ENCODE measurements at places on chromosomes 5 and 9. TPM values are rescaled to one million over a fixed set of nuclear protein-coding genes. Genes with fewer than 3 reads are reported as not detected.

The LHX3 gene
- polyA plus RNA-seq: not detected

The INSL6 gene
- not detected for polyA plus RNA-seq

The ADGRV1 gene
- 0.03 TPM for polyA plus RNA-seq

The N4BP3 gene
- polyA plus RNA-seq: 3.4 TPM

The NEUROG1 gene
- polyA plus RNA-seq: not detected

The ESM1 gene
- polyA plus RNA-seq: not detected

The TNC gene
- polyA plus RNA-seq: 12.1 TPM

The NDFIP1 gene
- polyA plus RNA-seq: 52.8 TPM

The SLC34A1 gene
- polyA plus RNA-seq: not detected

The SPARC gene
- 924 TPM for polyA plus RNA-seq

The CSF1R gene
- polyA plus RNA-seq: 6.4 TPM

DNA sequence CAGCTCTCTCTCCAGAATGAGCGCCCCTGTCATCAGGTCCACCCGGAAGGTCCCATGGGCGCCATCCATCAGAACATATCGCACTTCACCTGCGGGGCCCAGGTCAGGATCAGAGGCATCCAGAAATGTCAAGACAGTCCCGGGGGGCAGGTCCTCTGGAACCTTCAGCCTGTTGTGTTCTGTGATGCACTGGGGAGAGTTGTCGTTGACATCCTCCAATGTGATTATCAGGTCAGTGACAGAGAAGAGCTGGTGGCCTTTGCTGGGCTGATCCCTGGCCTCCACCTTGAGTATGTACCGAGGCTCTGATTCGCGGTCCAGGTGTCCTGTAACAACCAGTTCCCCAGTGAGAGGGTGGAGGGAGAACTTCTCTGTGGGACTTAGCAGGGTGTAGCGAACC, 25.2 kb downstream of the FAT2 start:
- H3K4me3 ChIP-seq: no peak overlapping the region
- DNase-seq: no peak
- no peaks in the 10 kb centered on the region for H3K4me1 ChIP-seq
- H3K27ac ChIP-seq: no peak overlapping the region
- H3K27me3 ChIP-seq: no peaks in the 10 kb centered on the region
- no peaks in the 10 kb centered on the region for H3K36me3 ChIP-seq

- H3K4me1 ChIP-seq: no peaks in the 10 kb centered on the region
- no peak overlapping the region for H3K4me3 ChIP-seq
- no peak overlapping the region for H3K27ac ChIP-seq
- peaks cover 4% of the 10 kb centered on the region for H3K27me3 ChIP-seq
- no peaks in the 10 kb centered on the region for H3K36me3 ChIP-seq
Observed at GRCh38 chr9:90340421-90340820, 302.2 kb downstream of the DIRAS2 start.

DNA sequence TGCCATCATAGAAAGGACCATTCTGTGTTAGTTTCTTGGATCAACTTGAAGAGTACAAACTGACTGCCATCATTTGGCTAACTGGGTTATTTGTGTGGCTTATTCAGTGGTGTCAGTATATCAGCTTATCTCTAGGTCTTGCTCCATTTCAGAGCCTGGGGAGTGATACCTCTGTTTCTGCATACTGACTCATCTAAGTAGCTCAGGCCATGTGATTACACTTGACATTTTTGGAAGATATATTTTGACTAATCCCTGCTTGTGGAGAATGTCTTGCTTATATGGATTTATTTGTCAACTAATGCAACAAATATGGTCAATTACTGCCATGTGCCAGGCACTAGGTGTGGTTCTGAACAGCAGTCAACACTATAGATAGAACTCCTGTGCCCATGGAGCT, 311.7 kb downstream of the YTHDC2 start:
- no peak overlapping the region for H3K27ac ChIP-seq
- DNase-seq: no peak
- no peaks in the 10 kb centered on the region for H3K4me1 ChIP-seq
- H3K27me3 ChIP-seq: no peaks in the 10 kb centered on the region
- no peaks in the 10 kb centered on the region for H3K36me3 ChIP-seq

- H3K4me3 ChIP-seq: no peak overlapping the region
- no peak overlapping the region for H3K27ac ChIP-seq
- no peaks in the 10 kb centered on the region for H3K27me3 ChIP-seq
- H3K36me3 ChIP-seq: no peaks in the 10 kb centered on the region
- H3K4me1 ChIP-seq: peaks cover 19% of the 10 kb centered on the region
- DNase-seq: no peak
Observed at GRCh38 chr9:20714442-20715415, 30.7 kb downstream of the FOCAD start.

DNA sequence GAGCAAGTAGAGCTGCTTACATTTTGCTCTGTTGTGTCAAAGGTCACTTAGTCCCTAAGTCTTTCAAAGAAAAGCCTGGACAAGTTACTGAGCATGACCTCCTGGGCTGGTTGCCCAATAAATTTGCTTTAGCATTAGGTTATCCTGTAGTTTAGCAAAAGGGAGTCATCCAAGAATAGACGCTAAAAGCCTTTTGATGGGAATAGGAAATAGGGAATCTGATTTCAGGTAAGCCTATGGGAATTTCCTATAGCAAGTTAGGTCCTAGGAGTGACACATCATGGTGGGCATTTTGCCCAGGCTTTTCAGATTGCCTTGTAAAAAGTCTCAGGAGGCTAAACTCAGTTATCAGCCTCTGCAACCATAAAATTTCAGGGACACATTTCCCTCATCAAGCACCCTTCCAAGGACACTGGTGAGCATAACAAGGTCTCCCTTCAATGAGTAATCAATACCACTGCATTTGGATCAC, 67.6 kb upstream of the RANBP3L start:
- peaks cover 4% of the 10 kb centered on the region for H3K4me1 ChIP-seq
- H3K4me3 ChIP-seq: no peak overlapping the region
- H3K27me3 ChIP-seq: no peaks in the 10 kb centered on the region
- H3K27ac ChIP-seq: no peak overlapping the region
- no peaks in the 10 kb centered on the region for H3K36me3 ChIP-seq

DNA sequence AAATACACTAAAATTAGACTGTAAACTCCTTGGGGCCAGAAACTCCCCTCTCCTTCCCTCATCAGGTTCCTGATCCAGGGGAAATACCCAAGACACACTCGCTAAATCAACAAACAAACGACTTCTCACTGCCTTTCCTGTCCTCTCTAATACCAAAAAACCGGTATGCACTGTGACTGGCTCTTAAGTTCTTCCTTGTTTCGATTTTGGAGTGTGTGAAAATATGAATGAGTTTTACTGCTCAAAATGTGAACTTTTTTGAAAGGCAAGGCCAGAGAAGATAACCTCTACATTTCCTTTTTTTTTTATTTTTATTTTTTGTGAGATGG, 81.1 kb upstream of the EPB41L4B start:
- H3K27me3 ChIP-seq: no peaks in the 10 kb centered on the region
- H3K4me1 ChIP-seq: no peaks in the 10 kb centered on the region
- no peak overlapping the region for H3K4me3 ChIP-seq
- H3K27ac ChIP-seq: no peak overlapping the region
- no peak for DNase-seq
- H3K36me3 ChIP-seq: no peaks in the 10 kb centered on the region

DNA sequence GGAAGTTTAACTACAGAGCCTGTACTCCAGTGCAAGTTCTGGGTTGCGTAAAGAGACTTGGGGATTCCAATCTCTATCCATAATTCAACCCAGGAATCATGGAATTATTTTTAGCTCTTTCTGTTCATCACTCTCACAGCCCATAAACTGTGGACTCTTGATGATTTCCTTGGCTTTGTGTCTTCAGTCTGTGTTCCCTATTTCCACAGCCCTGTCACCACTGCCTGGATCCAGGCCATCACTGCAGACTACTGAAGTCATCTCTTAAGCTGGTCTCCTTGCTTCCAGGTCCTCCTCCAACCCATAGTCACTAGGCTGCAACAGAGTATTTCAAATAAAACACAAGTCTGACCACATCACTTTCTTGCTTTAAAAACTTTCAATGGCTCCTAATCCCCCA, 211.7 kb downstream of the PLK2 start:
- H3K4me1 ChIP-seq: no peaks in the 10 kb centered on the region
- H3K27ac ChIP-seq: no peak overlapping the region
- H3K36me3 ChIP-seq: no peaks in the 10 kb centered on the region
- DNase-seq: no peak
- no peak overlapping the region for H3K4me3 ChIP-seq
- no peaks in the 10 kb centered on the region for H3K27me3 ChIP-seq

DNA sequence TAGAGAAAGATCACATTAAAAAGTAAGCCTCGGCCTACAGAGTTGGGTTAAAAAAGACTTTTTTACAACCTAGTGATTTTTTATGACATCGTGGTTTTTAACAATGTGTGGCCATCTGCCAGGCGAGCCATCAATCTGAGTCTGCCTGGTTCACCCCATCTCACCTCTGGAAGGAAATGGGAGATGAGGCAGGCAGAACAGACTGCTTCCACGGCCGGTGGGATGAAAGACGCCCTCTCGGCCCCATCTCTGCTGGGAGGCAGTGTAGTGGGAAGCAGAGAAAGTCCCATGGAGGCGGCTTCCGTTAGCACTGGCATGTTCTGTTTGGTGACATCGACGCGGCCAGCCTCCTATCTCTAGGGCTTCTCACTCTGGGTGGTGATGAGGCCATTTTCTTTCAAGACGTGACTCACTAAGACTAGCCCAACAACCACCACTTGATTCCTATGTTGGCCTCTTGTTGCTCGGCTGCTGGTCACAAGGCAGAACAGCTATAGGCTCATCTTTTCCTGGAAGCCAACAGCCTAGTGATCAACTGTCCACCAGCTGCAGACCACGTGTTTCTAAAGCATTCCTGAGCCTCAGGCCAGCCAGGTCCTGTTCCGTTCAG, 132.4 kb upstream of the OTULINL start:
- H3K36me3 ChIP-seq: peaks cover 32% of the 10 kb centered on the region
- H3K4me1 ChIP-seq: peaks cover 100% of the 10 kb centered on the region
- H3K27ac ChIP-seq: peak overlapping the region; percentile 82

- H3K27ac ChIP-seq: no peak overlapping the region
- DNase-seq: no peak
Observed at GRCh38 chr5:158344376-158344775, 485.4 kb upstream of the CLINT1 start.

GRCh38 chr5:149442563-149443182, 63.6 kb upstream of the IL17B start:
- no peaks in the 10 kb centered on the region for H3K36me3 ChIP-seq
- H3K27me3 ChIP-seq: no peaks in the 10 kb centered on the region
- H3K4me1 ChIP-seq: peaks cover 6% of the 10 kb centered on the region

- peaks cover 9% of the 10 kb centered on the region for H3K4me1 ChIP-seq
- no peaks in the 10 kb centered on the region for H3K36me3 ChIP-seq
- peak; percentile 14 for DNase-seq
- no peak overlapping the region for H3K4me3 ChIP-seq
- no peaks in the 10 kb centered on the region for H3K27me3 ChIP-seq
- H3K27ac ChIP-seq: peak overlapping the region; percentile 26
Observed at GRCh38 chr5:54570916-54571315, 53.4 kb downstream of the SNX18 start.

GRCh38 chr5:118249386-118249785, 739.0 kb downstream of the DTWD2 start:
- no peak for DNase-seq
- no peaks in the 10 kb centered on the region for H3K27me3 ChIP-seq
- H3K4me3 ChIP-seq: no peak overlapping the region

DNA sequence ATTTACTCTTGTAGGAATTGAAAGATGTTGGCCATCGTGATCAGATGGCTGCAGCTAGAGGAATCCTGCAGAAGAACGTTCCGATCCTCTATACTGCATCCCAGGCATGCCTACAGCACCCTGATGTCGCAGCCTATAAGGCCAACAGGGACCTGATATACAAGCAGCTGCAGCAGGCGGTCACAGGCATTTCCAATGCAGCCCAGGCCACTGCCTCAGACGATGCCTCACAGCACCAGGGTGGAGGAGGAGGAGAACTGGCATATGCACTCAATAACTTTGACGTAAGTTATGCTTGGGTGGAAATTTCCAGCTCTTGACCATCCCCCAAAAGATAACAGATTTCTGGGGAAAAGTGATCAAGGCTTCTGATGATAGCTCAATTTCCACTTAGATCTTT, 50.6 kb downstream of the LRRTM2 start:
- peaks cover 40% of the 10 kb centered on the region for H3K4me1 ChIP-seq
- H3K36me3 ChIP-seq: no peaks in the 10 kb centered on the region
- no peak overlapping the region for H3K4me3 ChIP-seq
- no peak for DNase-seq
- no peaks in the 10 kb centered on the region for H3K27me3 ChIP-seq
